ENCODE measurements at places on chromosomes 3 and 15.

DNA sequence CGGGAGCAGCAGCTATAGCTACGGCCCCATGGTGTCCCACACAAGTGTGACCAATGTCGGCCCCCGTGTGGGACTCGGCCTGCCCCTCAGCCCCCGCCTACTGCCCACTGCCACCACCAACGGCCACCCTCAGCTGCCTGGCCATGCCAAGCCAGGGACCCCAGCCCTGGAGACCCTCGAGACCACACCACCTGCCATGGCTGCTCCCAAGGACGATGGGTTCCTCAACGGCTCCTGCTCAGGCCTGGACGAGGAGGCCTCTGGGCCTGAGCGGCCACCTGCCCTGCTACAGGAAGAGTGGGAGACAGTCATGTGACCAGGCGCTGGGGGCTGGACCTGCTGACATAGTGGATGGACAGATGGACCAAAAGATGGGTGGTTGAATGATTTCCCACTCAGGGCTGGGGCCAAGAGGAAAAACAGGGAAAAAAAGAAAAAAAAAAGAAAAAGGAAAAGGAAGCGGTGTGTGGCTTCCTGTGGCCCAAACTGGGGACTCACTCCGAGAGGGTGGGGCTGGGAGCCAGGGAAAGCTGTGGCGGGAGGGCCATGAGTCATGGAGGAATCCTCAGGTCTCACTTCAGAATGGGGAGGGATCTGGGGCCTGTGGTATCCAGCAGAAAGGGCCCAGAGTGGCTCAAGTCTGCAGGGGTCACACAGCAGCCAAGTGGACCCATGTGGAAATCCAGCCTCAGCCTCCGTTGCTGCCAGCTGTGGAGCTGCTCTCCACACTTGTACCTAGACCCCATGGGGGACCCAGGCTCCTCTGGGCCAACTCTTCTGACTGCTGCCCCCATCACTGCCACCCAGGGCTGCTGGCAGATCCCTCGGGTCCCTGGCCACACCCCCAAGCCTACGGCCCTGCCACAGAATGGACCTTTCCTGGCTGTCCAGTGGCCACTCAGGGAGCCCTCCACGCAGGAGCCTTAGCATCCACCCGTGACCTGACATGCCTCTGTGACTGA lies 26.1 kb downstream of the PTH1R start:
- DNase-seq: no peak

- DNase-seq: no peak
Observed at GRCh38 chr3:128799653-128800052, 73.7 kb downstream of the RAB7A start.

DNA sequence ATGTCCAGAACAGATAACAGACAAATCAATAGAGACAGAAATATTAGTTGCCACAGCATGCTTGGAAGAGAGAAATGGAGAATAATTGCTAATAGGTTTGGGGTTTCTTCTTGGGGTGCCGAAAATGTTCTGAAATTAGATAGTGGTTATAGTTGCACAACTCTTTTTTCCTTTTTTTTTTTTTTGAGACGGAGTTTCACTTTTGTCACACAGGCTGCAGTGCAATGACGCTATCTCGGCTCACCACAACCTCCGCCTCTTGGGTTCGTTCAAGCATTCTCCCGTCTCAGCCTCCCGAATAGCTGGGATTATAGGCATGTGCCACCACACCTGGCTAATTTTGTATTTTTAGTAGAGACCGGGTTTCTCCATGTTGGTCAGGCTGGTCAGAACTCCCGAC lies 163.3 kb downstream of the PLCH1 start:
- DNase-seq: no peak

DNA sequence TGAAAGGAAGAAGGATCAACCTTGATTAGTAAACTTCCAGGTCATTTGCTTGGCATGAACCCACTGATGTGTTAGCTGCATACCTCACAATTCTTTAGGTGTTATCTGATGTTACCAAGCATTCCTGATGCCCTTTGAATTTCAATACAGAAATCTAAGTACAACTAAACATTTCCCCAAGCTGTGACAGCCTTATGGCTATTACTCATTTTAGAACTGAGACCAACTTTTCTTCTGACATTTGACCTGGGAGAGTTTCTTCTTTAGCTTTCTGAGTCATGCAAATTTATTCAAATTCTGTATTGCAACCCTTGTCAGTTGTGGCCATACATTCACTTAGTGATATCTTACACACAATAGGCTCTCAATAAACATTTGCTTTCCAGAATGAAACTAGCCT lies 124.3 kb downstream of the TIGIT start:
- DNase-seq: no peak

GRCh38 chr15:97909291-97909891 lies 51.1 kb upstream of the ARRDC4 start:
- peak; percentile 25 for DNase-seq

- DNase-seq: no peak
Observed at GRCh38 chr3:12875857-12876836, 34.8 kb upstream of the RPL32 start.

DNA sequence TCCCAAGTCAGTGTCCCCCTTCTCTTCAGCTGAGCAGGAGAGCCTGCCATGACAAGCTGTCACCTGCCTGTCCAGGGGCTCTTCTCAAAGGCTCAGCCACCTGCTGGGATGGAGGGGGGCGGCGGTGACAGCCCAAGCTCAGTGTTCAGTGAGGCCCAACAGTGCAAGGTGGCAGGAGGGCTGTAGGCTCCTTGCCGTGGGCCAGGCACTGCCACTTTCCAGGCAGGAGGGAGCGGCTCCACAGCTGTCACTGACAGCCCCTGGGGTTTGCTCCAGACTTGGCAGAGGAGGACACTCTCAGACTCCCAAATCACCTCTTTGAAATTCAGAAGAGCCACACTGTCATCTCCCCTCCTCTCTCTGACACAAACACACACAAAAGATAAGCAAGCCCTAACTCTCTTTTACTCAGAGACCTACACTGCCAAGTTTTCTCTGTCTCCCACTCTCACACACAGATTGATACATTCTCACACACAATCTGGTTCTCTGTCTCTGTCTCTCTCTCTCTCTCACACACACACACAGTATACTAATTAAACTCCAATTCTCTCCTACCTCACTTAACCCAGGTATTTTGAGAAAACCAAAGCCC lies 443.3 kb downstream of the EPHB1 start:
- no peak for DNase-seq

- DNase-seq: no peak
Observed at GRCh38 chr3:160098261-160098908, 109.8 kb downstream of the IL12A start.

DNA sequence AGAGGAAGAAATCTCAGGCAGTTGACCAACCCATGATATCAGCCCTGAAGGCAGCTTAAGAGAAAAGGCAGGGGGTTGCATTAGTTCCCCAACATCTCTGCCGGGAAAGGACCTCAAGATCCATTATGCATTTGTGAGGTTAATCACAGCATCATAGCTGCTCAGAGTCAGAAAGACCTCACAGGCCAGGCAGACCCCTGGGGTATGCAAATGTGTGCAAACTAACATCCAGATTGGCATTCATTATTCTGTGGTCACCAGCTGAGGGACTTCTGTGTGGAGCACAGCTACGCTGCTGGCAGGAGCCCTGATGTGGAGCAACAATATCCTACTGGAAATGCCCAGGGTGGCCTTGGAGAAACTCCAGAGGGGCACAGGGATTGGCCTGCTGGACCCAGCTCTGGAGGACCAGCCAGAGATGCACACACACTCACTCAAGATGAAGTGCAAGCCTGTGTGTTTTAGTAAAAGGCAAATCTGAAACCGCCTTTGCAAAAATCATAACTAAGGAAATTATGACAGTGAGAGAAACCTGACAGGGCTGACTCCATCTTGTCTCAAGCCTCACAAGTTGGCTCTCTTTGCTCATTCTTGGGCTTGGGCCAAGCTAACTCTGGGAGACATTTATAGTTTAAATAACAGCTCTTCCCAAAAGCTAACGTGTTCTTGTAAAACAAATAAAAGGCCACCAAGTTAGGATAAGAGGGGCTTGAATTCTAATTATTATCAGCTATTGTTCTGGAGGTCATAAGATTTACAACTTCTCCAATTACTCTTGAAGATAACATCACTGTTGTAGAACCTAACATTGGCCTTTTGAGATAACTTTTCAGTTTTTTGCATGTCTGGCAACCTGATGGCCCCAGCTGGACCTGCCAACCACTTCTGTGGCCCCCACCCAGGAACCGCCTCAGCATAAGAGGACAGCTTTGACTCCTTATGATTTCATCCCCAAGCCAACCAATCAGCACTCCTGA lies 257.1 kb downstream of the UACA start:
- no peak for DNase-seq

DNA sequence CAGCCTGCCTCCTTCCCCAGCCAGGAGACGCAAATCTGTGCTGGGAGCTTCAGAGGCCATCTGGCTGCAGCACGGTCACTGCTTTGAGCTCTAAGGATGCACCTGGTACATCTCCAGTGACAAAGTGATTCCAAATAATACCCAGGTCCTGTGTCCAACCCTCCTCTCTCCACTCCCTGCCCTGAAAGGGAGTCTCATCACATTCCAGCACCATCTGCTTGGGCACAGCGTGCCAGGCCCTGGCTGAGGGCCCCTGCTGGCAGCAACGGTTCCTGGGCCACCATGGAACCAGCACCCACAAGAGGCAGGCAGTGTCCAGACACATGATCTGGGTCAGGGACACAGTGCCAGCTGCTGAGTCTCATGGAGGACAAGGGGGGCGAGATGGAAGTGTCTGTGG lies 81.3 kb downstream of the MTHFS start:
- no peak for DNase-seq

DNA sequence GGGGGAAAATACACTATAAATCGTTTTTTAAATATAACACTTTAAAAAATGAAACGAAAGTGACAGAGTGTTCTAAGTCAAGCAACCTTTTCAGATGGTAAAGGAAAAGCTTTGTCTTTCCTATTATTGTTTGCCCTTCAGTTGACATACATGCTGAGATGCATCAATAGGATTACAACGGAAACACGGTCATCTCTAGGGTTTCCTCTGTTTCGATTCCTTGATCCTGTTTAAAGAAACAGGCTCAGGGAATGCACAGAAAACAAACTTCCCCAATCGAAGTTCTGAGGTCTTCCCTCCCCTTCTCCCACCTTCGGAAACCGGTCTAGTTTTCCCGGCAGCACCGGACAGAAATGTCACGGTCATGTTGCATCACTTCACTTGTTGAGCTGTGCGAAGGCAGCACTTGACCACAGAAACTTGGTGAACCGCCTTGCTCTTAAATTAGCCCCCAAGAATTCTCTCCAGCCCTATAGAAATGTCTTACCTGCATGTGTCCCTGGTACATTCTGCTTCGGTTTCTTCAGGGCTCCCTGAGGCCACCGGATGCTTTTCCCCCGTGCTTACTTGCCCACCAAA lies 556 bp downstream of the PEX5L start:
- no peak for DNase-seq

GRCh38 chr3:113897373-113897777 lies 50.4 kb upstream of the ZDHHC23 start:
- no peak for DNase-seq

GRCh38 chr15:34802803-34803750 lies 7.7 kb upstream of the ACTC1 start:
- no peak for DNase-seq

GRCh38 chr3:61960976-61961375 lies 399.6 kb downstream of the PTPRG start:
- no peak for DNase-seq

DNA sequence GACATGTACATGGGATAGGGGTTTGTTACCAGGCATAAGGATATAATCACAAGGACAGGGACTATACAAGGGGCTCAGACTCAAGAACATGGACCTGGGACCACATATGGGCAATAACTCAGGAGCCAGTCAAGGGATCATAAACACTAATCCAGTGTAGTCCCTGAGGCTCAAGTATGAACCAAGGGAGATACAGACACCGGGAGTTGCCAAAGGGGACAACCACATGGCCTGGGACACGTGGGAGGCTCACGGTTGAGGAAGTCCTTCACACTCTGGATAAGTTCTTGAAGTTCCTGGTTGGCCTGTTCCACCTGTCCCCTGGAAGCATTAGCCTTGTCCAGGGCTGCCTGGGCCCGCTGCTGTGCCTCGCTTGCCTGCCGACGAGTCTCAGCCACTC lies 1.8 kb upstream of the USP19 start:
- no peak for DNase-seq

DNA sequence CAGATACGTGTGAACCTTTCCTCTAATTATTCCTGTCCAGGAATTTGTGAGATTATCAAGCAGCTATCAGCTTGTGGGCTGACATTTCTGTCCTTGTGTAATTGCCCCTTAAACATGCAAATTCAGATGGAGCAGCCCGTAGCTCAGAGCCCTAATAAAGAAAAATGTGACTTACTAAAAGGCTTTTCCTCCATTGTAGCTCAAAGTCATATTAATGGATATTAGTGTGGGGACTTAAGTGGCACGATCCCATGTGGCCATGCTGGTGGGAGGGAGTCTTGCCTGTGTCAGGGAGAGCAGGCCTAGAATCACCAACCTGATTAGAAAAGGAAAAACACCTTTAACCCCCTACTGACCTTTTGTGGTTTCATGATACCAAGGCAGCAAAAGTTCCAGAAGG lies 399.2 kb downstream of the LRTM1 start:
- no peak for DNase-seq

DNA sequence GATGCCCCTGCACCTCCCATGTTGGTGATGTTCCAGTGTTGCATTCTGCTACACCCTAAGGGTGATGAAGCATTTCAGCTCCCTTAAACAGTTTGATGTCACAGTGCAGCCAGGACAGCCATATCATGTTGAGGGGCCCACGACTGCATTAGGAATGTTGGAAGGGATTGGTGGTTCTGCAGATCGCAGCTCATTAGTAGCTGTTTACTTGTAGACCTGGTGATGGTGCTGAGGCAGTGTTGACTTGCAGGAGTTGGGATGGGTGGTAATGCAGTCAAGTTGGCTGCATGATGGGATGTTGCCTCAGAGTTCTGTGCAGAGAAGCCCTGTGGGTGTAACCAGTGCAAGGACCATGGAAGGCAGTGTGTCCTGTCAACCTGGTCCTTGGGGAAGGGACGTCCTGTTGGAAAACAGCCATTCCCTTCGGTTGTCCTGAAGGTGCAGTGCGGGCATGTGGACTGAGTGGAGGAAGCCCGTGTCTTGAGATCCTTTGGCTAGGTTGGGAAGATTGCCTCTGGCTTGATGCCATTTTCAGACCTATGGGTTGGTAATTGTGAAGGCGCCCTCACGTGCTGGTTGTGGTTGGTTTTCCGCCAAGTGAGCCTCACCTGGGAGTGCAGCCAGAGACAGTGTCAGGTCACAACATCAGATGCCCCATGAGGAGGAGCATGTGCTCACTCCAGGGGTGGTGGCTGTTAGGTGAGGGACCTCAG lies 100.7 kb downstream of the SNRPN start:
- DNase-seq: no peak

Data from stimulated activated CD8-positive, alpha-beta memory T cell treated with anti-CD3 and anti-CD28 coated beads, Interleukin-15, amount 100 ng/mL, for 1 hour (primary cell).